ENCODE measurements at places on chromosomes 7 and 10. TPM values are rescaled to one million over a fixed set of nuclear protein-coding genes. Genes with fewer than 3 reads are reported as not detected.

- no peak for DNase-seq
- H3K27ac ChIP-seq, result no peak overlapping the region
- no peak overlapping the region for H3K4me3 ChIP-seq
- H3K4me1 ChIP-seq, result no peaks in the 10 kb centered on the region
- H3K27me3 ChIP-seq, result no peaks in the 10 kb centered on the region
Observed at GRCh38 chr7:138667535-138668228, 33.5 kb downstream of the SVOPL start.

DNA sequence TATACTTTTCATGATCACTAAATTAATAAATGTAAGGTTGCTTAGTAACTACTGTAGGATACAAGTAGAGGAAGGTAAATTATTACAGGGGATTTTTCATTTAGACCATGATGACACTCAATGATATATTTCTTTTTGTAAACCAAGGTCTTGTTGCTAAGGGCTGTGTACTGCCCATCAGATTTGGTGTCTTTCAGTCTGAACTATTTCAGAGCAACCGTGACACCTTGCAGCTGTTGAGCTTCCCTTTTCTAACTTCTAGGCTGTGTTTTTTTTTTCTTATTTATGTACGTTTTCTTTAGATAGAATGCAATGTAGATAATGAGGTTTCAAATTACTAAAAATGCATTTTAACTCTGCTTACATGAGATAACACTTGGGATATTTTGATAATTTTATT is 292.0 kb upstream of the MBL2 start:
- no peak overlapping the region for H3K4me3 ChIP-seq
- H3K36me3 ChIP-seq, result no peaks in the 10 kb centered on the region
- no peaks in the 10 kb centered on the region for H3K4me1 ChIP-seq
- no peak overlapping the region for H3K27ac ChIP-seq
- H3K27me3 ChIP-seq, result no peaks in the 10 kb centered on the region
- DNase-seq, result no peak

GRCh38 chr7:1301054-1301881 is 68.6 kb downstream of the UNCX start:
- H3K4me1 ChIP-seq, result no peaks in the 10 kb centered on the region
- no peak for DNase-seq
- peaks cover 45% of the 10 kb centered on the region for H3K27me3 ChIP-seq

DNA sequence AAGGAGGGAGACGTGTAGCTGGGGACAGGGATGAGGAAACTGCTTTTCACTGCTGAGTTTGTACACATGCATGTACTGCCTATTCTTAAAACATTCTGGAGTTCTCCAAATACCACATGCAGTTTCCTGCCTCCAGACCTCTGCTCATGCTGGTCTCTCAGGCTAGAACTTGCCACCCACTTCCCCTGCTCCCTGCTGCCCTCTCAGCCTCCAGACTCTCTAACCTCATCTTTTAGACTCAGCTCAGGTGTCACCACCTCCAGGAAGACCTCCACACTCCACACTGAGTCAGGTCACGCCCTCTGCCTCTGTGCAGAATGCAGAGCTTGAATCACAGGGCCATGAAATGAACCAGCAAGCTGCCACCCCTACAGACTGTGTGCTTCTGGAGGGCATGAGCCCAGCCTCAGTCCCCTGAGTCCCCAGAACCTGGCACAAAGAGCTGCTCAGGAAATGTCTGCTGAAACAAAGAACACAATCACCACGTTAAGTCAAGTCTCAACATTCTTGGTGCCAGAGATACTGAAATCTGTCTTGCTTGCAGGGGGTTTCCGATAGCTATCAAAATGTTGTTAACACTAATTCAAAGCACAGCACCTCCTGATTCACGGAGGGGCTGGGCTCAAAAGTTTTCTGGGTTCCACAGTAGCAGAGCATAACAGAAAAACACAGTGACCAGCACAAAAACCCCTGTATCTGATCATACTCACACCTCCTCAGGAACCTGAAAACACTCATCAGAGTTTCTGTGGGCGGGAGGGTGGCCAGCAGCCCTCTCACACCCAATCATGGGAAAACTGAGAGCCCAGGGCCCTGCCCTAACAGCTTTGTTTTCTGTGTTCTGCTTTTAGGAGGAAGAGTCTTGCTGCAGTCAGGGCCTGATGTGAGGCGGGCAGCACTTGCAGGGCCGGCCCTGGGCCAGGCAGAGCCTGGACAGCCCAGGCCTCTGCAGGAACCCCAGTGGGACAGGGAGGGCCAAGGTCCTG is 21.1 kb downstream of the FAM53B start:
- H3K27ac ChIP-seq, result no peak overlapping the region
- peaks cover 20% of the 10 kb centered on the region for H3K4me1 ChIP-seq
- no peaks in the 10 kb centered on the region for H3K27me3 ChIP-seq
- no peak for DNase-seq
- H3K4me3 ChIP-seq, result no peak overlapping the region
- no peaks in the 10 kb centered on the region for H3K36me3 ChIP-seq

DNA sequence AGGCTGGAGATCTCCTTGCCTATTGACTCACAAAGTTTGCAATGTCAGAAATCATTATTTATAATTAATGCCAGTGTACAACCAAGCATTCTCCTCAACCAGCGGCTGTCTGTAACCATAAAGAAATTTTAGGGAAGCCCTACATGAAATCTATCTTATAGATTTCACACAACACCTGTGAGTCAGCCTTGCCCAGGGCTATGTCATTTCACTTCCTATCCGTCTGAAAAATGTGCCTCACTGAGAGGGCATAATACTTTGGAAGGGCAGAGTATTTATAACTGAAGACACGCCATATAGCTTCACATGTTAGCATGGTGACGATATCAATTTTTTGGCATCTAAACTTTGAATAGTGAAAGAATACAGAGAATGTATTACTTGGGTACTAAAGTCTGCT is 296.6 kb upstream of the ETV1 start:
- H3K27me3 ChIP-seq, result no peaks in the 10 kb centered on the region
- H3K4me1 ChIP-seq, result no peaks in the 10 kb centered on the region
- no peak overlapping the region for H3K4me3 ChIP-seq
- DNase-seq, result no peak
- no peak overlapping the region for H3K27ac ChIP-seq

- DNase-seq, result no peak
- peaks cover 9% of the 10 kb centered on the region for H3K4me1 ChIP-seq
- no peaks in the 10 kb centered on the region for H3K27me3 ChIP-seq
- H3K36me3 ChIP-seq, result no peaks in the 10 kb centered on the region
Observed at GRCh38 chr7:41491308-41491707, 211.6 kb downstream of the INHBA start.

- no peak for DNase-seq
- H3K36me3 ChIP-seq, result no peaks in the 10 kb centered on the region
Observed at GRCh38 chr10:126225672-126226008, 162.6 kb downstream of the ADAM12 start.

- no peaks in the 10 kb centered on the region for H3K27me3 ChIP-seq
- no peaks in the 10 kb centered on the region for H3K36me3 ChIP-seq
- H3K4me3 ChIP-seq, result no peak overlapping the region
Observed at GRCh38 chr10:132467464-132468149, 70.0 kb upstream of the INPP5A start.

- H3K4me1 ChIP-seq, result peaks cover 34% of the 10 kb centered on the region
- no peaks in the 10 kb centered on the region for H3K36me3 ChIP-seq
- peak overlapping the region; percentile 52 for H3K27ac ChIP-seq
Observed at GRCh38 chr10:114271779-114272167, 32.7 kb downstream of the VWA2 start.

DNA sequence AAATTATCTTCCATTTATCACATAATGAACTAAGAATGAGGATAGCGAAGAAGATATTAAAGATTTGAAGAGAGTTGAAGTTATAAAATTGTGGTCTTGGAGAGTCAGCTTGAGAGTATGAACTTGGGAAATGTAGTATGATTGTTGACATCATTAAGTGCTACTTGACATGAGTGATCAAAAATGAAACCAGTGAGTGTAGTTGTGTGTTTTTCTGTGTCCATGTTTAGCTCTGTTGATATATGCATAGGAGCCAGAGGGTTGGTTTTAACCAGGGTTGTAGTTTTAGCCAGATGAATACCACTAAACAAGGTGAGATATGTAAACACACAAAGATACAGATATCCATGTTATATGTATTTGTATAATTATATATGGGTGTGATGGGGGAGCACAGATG is 6.2 kb downstream of the TMEM106B start:
- no peaks in the 10 kb centered on the region for H3K4me1 ChIP-seq
- H3K4me3 ChIP-seq, result no peak overlapping the region

- no peak overlapping the region for H3K27ac ChIP-seq
- H3K27me3 ChIP-seq, result no peaks in the 10 kb centered on the region
- no peak for DNase-seq
- no peaks in the 10 kb centered on the region for H3K4me1 ChIP-seq
- no peak overlapping the region for H3K4me3 ChIP-seq
Observed at GRCh38 chr7:47827871-47828270, 120.4 kb downstream of the PKD1L1 start.

DNA sequence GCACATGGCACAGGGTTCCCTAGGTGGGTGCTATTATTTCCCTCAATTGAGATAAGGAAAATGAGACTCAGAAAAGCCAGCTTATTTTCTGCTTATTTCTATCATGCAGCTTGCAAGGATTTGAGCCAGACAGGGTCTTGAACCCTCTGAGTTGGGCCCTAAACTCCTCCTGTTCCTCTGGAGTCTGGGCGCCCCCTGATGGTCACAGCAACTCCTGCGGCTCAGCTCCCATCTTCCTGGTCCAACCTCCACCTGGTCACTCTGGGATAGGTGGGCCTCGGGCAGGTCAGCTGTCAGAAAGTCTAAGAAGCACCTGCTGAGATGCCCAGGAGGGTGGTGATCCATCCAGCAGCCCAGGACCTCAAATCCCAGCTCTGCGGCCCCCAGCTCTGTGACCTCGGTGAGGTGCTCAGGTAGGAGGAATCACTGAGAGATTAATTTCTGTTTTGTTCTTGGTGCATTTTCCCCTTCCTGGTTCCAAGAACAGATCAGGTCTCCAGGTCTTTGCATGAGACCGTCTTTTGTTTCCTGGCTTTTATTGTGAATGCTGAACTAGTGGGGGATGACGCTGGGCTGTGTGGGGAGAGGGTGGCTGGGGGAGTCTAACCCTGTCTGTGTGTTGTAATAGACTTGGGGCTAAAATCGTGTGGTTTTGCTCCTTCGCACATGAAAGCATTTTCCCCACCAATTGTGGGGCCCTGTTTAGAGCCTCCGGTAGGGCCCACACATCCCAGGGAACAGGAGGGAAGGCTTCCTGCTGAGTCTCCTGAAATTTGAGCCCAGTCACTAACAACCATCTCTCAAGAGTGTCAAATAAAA is 32.8 kb downstream of the TMEM130 start:
- peak; percentile 43 for DNase-seq
- H3K27me3 ChIP-seq, result no peaks in the 10 kb centered on the region
- no peak overlapping the region for H3K4me3 ChIP-seq
- no peaks in the 10 kb centered on the region for H3K36me3 ChIP-seq

DNA sequence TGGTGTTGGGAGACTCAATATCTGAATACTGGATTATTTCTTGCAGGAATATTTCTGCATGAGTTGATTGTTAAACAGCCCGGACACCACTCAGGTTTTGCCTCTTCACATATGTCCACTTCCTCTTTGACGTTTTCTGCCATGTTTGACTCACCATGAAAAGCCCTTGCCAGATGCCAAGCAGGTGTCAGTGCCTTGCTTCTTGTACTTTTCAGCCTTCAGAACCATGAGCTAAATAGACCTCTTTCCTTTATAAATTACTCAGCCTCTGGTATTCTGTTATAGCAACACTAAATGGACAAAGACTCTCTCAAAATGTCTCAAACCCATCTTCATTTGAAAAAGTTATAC is 24.7 kb upstream of the MACC1 start:
- H3K27ac ChIP-seq, result peak overlapping the region; percentile 74
- DNase-seq, result no peak
- H3K4me1 ChIP-seq, result peaks cover 31% of the 10 kb centered on the region

GRCh38 chr10:121080281-121080891 is 229.2 kb downstream of the WDR11 start:
- no peak overlapping the region for H3K27ac ChIP-seq
- H3K4me3 ChIP-seq, result no peak overlapping the region
- DNase-seq, result no peak
- no peaks in the 10 kb centered on the region for H3K27me3 ChIP-seq

DNA sequence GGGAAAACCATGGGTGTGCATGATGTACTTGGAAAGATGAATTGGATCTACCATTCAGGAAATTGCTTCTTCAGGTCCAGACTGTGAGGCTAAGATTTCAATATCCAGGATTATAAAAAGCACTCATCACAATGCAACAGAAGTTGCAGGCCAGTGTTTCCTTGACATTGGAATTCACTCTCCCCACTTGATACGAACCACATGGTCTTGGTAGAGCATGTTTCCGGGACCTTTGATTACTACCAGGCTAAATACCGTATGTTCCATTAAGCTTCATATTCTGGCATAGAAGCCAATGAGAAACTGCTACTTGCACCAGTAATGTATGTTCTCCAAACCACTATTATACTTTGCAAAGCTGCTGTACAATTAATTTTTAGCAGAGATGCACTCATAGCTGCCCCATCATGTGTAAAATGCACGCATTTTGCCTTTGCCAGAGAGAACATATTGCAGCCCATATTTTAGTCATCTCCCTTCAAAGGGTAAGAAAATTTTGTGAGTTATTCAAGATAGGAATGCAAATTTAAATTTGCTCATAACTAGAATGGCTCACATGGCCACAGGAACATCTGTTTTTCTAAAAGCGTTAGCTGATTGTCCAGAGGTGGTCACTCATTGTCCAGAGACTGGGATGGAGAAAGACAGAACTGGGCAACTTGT is 8.1 kb downstream of the FRMD4A start:
- peaks cover 3% of the 10 kb centered on the region for H3K27me3 ChIP-seq
- H3K4me1 ChIP-seq, result peaks cover 8% of the 10 kb centered on the region
- H3K4me3 ChIP-seq, result no peak overlapping the region

DNA sequence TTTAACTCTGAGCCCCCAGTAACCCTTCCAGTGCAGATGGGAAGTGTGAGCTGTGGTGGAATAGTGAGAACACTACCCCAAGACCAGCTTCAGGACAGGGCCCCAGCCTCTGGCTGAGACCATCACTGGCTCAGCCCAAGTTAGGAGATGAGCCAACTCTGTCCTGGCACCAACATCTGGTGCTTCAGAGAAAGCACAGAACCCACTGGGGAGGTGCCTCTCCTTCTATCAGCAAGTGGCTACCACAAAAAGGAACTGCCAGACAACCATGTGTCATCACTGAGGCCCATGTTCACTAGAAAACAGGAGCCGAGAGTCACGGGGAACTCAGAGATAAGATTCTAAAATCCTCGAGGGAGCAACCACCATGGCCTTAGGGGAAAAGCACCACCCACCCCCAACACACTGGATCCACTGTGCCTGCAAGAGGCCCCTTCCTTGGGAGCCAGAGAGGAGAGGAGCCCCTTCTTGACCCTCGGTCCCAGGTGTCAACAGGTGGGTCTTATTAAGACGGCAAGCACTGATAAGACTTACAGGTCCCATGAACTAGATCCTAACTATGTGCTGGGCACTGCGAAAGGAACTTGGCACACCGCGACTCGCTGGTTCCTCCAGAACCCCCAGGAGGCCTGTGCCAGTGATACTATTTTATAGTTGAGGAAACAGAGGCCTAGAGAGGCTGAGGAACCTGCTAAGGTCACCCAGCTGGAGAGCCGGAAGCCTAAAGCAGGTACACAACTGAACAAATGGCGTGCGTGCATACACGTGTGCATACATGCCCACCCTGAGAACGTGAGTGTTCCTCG is 102.7 kb downstream of the FAM53B start:
- H3K4me1 ChIP-seq, result no peaks in the 10 kb centered on the region
- DNase-seq, result no peak
- no peak overlapping the region for H3K4me3 ChIP-seq
- H3K27ac ChIP-seq, result no peak overlapping the region
- H3K27me3 ChIP-seq, result no peaks in the 10 kb centered on the region

Gene ANKRD22
- total RNA-seq, result not detected

Gene ITIH5
- total RNA-seq, result 16.3 TPM

Gene VAX1
- total RNA-seq, result not detected

Gene CYP3A4
- total RNA-seq, result not detected

Gene ARL3
- 12.1 TPM for total RNA-seq

All from SJSA1 (cell line).